ENCODE measurements at places on chromosomes 5 and 9.

DNA sequence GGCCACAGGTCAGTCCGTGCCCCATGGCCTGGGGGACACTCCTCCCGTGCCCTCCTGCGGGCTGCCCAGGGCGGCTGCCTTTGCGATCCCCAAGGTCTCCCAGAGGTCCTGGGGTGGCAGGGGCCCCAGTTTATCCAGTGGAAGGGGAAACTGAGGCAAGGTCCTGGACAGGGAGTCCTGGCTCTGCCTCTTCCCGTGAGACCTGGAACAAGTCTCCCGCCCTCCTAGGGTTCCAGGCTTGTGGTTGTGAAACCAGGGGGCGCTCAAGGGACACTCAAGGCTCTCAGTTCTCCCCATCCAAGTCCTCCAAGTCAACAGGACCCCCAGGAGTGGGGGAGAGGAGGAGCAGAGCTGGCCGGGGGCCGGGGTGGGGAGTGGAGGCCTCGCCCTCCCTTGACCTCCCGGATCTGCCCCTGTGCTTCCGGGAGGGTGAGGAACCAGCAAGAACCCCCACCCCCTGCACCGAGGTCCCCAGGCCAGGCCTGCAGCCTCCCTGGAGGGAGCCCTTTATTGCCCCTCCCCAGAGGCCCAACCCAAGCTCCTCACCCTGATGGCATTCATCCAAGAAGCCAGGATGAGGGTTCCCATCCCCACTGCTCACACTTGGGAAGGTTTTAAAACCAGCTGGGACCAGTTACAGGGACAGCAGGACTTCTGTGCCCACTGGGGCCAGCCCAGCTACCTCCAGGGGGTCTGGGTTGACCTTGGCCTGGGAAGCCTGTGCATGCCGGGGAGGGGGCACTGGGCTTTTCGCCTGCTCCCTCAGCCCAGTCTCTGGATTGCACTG lies 24.7 kb upstream of the TMEM250 start:
- no peak for DNase-seq

- peak; percentile 68 for DNase-seq
Observed at GRCh38 chr9:89549031-89549644, 51.2 kb upstream of the SEMA4D start.

GRCh38 chr9:128891321-128892220 lies 9.6 kb downstream of the LRRC8A start:
- DNase-seq: no peak

GRCh38 chr5:66612226-66612625 lies 16.0 kb downstream of the MAST4 start:
- DNase-seq: no peak

GRCh38 chr5:118628660-118629354 lies 359.5 kb downstream of the DTWD2 start:
- no peak for DNase-seq

DNA sequence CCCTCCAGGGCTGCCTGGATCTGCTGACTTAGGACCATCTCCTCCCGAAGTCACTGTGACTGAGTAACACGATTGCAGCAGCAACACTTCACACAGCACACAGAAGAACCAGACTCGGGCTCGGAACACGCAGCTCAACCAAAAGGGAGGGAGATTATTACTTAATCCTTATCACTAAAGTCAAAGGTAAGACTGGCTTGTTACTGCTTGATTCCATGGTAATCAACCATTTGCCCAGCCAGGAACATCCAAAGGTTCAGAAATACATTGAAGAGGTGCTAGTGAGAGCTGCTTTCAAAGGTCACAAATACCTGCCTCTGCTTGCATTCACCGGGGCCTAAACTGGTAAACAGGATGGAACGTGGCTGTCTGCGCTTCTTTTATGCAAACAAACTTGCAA lies 7.7 kb downstream of the FBP1 start:
- DNase-seq: no peak

All from GF-D8 (cell line).